NCI-H1048 (cell line): ENCODE measurements at places on chromosomes 2 and 18.

DNA sequence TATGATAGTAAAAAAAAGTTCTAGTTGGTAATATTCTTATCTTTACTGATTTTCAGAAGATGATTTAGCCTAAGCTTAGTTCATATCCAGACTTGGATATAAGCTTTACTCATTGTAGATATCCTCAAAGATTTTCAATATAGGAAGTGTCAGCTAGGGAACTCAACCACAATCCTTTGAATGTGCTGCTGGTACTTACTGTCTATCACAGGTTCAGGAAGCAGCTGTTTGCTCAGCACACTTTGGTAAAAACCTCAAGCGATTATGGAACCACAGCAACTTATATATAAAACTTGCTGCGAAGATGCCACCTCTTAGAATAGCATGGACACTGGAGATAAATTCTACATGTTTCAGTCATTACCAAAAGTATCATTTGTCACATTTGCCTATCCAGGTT is 60.1 kb upstream of the TNFRSF11A start:
- no peak for DNase-seq

GRCh38 chr2:239555571-239555905 is 154.7 kb upstream of the HDAC4 start:
- DNase-seq: no peak

DNA sequence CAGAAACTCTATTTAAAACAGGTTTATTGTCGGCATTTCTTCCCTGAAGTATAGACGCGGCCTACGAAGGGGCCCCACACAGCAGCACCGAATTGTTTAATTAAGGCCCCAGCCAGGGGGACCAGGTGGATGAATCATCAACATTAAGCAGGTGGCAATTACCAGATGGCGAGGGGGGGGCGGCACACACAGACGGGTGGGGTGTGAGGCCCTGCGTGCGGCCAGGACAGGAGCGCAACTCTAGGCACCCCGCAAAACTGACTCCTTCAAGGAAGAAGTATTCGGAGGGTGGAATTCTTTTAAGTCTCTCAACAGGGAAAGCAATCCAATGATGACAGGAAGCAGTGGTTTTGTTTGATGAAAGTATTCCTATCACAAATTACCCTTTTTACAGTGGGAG is 830.4 kb downstream of the GALR1 start:
- no peak for DNase-seq

DNA sequence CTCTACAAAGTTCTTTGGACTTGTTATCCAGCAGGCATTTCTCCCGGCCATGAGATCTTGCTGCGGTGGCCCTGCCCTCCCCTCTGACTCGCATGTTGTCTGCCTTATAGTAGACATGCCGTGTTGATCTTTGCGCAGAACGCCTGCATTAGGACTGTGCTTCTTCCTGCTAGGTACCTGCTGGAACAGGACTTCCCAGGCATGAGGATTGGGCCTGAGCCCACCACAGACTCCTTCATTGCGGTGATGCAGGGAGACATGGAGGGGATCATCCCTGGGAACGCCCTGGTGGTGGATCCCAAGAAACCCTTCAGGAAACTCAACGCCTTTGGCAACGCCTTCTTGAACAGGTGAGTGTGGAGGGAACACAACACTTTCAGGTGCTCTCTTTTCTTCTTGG is 10.1 kb downstream of the EHD3 start:
- no peak for DNase-seq

DNA sequence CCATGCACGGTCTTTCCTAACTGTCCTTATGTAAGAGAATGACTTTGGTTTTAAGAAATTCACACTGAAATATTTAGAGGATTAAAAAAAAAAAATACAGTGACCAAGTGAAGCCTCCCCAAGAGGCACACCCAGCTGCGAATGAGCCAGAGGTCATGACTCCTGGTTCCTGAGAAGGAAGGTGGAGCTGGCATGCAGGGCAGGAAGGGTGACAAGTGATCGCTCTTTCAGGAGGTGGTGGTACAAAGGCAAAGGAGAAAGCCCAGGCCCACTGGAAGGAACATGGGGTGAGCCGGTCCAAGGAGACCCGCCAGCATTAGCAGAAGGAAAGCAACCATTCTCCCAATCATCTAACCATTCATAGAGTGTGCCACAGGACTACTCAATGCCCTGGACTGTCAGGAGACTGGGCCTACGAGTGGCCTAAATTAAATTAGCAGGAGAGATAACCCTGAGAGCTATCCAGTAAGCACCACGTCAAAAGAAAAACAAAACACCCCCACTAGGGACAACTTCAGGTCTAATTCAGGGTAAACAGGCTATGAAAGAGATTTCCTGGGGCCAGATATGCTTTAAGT is 7.8 kb downstream of the INO80C start:
- DNase-seq: no peak

GRCh38 chr18:62634458-62634857 is 80.9 kb upstream of the PHLPP1 start:
- DNase-seq: no peak
